ENCODE measurements at places on chromosomes 1 and 21.

DNA sequence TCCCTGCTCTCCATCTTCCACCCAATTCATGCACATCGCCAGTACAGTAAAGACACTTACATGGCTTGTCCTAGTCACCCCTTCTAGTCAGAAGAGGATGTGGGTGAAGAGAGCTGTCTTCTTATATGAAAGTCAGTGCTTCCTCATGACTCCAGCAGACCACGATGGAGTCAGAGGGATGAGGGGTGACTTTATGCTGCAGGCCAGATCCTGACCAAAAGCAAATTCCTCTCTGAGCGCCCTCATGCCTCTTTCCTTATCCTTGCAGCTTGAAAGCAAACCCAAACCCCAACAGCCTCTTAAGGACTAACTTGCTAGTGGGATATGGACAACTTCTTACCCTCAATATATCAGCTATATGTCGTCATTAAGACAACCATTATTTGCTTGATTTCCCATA, 348.2 kb upstream of the DUSP10 start:
- no peak overlapping the region for H3K4me3 ChIP-seq
- H3K4me1 ChIP-seq, result no peaks in the 10 kb centered on the region
- no peak overlapping the region for H3K27ac ChIP-seq
- H3K36me3 ChIP-seq, result no peaks in the 10 kb centered on the region

- DNase-seq, result no peak
- H3K36me3 ChIP-seq, result no peaks in the 10 kb centered on the region
- H3K4me3 ChIP-seq, result no peak overlapping the region
- H3K27ac ChIP-seq, result no peak overlapping the region
- H3K27me3 ChIP-seq, result no peaks in the 10 kb centered on the region
These were observed 37.3 kb upstream of the IRF2BP2 start for GRCh38 chr1:234647245-234647644.

- no peaks in the 10 kb centered on the region for H3K4me1 ChIP-seq
- no peaks in the 10 kb centered on the region for H3K36me3 ChIP-seq
- H3K27me3 ChIP-seq, result no peaks in the 10 kb centered on the region
- H3K4me3 ChIP-seq, result no peak overlapping the region
- no peak overlapping the region for H3K27ac ChIP-seq
These were observed 29.7 kb upstream of the LAPTM5 start for GRCh38 chr1:30787266-30787665.

DNA sequence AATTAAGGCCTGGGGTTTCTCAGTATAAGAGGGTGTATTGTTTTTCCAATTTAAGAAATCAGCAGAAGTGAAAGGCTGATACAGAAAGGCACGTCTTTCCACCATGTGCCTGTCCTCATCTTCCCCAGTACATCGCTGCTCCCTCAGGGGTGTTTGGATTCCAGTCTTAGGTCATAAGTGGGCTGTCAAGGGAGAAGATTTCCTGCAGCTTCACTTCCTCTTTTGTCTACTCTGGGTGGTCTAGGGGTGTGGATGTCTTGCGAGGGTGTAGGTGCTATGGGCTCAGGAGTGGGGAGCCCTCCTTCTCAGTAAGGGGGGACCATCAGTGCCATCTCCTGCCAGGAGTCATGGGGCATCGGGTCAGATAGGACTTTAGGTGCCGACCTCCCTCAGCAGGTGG, 999.8 kb upstream of the NCAM2 start:
- no peak for DNase-seq
- no peaks in the 10 kb centered on the region for H3K27me3 ChIP-seq
- no peaks in the 10 kb centered on the region for H3K4me1 ChIP-seq
- H3K27ac ChIP-seq, result no peak overlapping the region
- H3K4me3 ChIP-seq, result no peak overlapping the region

DNA sequence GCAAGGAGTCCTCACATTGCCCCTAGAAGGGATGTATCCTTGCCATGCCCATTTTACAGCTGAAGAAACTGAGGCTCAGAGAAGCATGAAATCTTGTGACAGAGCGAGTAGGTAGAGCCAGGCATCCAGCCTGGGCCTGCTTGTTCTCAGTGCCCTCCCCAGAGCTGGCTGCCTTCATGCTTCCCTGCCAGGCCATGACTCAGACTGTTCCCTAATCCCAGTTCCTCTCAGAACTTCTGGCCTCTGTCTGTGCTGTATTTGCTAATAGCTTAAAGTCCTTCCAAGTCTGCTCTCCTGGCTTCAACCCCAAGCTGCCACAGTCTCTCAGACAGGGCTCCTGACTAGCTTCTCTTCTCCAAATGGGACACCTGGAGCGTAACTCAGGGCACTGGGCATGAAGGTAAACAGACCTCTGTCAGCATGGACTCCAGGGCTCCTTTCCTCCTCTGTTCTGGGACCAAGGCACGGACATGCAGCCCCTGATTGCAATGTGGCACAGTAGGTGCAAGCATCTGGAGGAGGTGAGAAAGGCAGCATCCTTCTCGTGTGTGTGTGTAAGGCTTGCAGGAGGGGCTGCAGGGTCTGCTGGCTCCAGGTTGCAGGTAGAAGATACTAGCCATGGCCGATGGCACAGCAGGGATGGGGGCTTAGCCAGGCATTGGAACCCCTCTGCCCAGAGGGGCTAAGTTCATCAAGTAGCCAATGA, 122.7 kb downstream of the HMGB4 start:
- H3K27me3 ChIP-seq, result no peaks in the 10 kb centered on the region
- no peak for DNase-seq
- no peak overlapping the region for H3K4me3 ChIP-seq
- H3K27ac ChIP-seq, result no peak overlapping the region
- H3K36me3 ChIP-seq, result no peaks in the 10 kb centered on the region
